ENCODE measurements at places on chromosomes 16 and 17.

GRCh38 chr16:57708168-57708567 lies 13.6 kb downstream of the DRC7 start:
- DNase-seq = no peak

DNA sequence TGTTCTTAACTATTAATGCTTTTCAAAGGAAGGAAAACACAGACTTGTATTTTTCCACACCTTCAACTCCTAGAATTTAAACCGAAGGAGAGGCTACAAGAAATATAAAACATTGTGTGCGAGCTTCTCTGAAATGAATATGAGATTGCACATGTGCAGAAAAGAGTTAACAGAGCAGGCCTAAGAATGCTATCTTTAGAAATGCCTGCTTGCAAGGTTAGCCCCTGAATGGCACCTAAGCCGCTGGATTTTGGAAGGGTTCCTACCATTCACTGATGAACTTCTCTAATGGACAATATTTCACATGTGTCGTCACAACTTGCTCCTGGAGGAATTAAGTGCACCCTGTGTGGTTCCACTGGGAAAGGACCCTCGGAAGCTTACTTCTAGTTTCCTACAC lies 69.3 kb downstream of the FBXL20 start:
- DNase-seq = no peak

DNA sequence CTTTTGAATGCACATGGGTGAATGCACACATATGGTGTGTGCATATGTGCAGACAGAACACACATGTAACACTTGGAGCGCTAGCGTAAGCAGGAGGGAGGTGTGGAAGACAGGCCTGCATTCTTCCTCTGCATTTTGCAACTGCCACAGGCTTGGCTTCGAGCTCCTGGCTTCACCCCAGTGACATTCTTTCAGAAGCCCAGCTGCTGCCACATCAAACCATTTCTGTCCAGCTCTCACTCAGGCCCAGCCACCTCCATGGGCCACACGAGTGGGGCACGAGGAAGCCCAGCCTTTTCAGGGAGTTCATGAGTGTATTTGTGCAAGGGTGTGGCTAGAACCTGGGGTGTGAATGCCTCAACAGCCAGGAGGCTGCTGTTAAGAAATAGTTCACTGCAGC lies 18.8 kb downstream of the LGALS3BP start:
- DNase-seq = no peak

- DNase-seq = no peak
Measured at GRCh38 chr17:41251261-41251660, 1.8 kb downstream of the KRTAP9-4 start.

DNA sequence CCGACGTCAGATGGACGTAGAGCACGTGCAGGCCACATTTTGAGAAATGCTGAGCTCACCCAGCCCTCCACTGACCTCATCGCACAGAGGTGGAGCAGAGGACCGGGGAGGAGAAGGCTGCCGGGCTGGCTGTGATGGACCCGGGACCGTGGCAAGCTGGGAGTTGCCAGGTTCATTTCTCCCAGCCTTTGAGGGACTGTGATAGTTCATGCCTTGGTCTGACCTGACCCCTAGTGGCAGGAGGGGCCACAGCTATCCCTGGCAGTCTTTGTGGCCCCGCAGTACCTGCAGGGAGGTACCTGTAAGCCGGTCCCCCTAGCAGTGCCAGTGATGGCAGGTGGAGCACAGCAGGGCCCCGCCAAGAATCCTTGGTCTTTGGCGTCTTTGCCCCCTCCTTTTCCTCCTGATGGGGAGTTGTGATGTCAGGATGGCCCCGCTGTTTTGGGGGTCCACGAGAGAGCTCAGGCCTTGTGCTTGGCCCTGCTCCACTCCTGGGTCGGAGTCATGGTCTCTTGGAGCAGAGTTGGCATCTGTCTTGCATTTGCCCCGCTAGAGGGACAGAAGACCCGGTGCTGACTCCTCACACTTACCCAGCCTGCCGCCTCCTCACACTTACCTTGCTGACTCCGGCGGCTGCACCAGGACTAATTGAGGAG lies 50.4 kb downstream of the OR1D5 start:
- no peak for DNase-seq

Measured in NCI-H1417 treated with DMSO at 0.1 percent for 48 hours (cell line).